Fibroblast of lung (primary cell): ENCODE measurements at places on chromosomes 12 and 14.
A peak's percentile ranks its signal among the peaks of the same experiment; 100 is the strongest.

DNA sequence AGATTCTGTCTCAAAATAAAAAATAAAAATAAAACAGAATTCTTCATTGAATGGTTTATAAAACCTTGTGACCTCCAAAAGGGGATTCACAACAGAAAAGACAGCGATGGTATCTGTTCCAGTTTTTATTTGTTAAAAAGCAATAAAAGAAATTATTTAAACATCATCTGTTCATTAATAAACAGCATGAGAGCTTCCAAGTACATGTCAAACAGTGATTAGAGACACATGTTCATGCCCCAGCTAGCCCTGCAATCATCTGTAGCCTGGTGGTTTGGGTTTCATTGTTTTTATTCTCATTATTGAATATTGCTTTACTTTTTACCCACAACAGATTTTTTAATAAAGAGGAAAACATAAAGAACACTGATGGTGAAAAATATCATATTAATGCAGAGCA, 173.3 kb downstream of the ANO2 start:
- H3K36me3 ChIP-seq: no peaks in the 10 kb centered on the region
- no peak for DNase-seq
- no peaks in the 10 kb centered on the region for H3K4me1 ChIP-seq
- H3K27me3 ChIP-seq: no peaks in the 10 kb centered on the region
- no peak overlapping the region for H3K4me3 ChIP-seq

DNA sequence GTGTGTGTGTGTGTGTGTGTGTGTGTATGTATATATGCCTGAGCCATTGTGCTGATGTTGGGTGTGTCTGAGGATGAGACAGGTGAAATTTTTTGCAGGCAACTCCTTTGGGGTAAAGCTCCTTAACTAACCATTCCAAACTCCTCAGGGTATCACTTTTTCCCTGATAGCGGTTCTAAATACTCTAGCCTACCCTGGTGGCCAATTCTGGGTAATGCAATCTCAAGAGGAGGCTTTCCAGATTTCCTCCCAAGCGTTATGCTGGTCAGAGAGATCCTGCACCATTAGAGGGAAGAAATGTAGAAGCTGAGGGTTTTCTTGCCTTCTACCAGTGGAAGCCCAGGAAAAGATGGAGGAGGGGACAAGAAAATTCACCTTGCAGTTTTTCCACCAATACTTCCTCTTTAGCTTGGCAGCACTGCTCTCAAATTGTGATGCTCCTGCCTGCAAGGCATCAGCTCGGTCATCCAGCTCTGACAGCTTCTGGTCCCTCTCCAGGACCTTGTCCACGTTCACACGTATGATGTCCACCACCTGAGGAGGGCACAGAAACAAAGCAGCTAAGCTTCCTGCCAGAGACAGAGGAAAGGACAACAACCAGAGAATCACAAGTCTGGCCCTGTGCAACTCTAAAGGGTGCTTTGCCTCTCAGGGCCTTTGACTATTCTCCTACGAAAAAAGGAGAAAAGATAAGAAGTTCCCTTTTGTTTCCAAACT, 4.9 kb downstream of the VAMP1 start:
- H3K27ac ChIP-seq: no peak overlapping the region
- H3K4me3 ChIP-seq: no peak overlapping the region
- peaks cover 11% of the 10 kb centered on the region for H3K4me1 ChIP-seq
- peaks cover 24% of the 10 kb centered on the region for H3K36me3 ChIP-seq
- peak; percentile 60 for DNase-seq
- H3K27me3 ChIP-seq: no peaks in the 10 kb centered on the region

DNA sequence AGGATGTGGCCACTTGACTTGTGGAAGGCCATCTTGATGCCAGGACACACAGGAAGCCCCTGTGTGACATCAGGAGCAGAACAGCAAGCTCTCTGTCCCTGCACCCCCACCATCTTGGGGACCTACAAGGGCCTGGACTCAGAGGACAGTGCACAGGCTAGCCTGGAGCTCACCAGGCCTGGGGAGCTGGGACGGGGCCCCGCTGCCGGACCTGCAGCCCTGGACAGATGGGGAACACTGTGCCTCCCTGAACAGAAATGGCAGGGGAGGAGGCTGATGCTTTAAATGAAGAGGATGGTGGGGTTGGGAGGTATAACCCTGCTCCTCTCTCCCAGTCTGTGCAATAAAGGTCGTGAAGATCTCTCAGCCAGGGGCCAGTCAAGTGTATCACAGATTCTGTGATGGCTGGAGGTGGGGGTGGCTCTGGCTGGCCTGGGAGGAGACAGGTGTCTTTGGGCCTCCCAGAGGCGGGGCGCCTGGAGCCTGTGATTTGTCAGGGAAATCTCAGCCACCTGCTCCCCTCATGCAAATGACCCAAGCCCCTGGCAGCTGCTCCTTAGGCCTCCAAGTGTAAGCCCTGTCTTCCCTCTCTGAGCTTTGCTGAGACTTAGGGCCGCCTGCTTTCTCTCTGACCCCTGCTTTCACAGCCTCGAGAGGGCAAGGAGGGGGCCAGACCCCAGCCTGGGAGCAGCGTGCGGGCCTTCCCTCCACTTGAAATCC, 1.1 kb upstream of the GNB3 start:
- no peak overlapping the region for H3K4me3 ChIP-seq
- no peaks in the 10 kb centered on the region for H3K4me1 ChIP-seq
- no peak for DNase-seq
- no peak overlapping the region for H3K27ac ChIP-seq
- H3K27me3 ChIP-seq: no peaks in the 10 kb centered on the region

DNA sequence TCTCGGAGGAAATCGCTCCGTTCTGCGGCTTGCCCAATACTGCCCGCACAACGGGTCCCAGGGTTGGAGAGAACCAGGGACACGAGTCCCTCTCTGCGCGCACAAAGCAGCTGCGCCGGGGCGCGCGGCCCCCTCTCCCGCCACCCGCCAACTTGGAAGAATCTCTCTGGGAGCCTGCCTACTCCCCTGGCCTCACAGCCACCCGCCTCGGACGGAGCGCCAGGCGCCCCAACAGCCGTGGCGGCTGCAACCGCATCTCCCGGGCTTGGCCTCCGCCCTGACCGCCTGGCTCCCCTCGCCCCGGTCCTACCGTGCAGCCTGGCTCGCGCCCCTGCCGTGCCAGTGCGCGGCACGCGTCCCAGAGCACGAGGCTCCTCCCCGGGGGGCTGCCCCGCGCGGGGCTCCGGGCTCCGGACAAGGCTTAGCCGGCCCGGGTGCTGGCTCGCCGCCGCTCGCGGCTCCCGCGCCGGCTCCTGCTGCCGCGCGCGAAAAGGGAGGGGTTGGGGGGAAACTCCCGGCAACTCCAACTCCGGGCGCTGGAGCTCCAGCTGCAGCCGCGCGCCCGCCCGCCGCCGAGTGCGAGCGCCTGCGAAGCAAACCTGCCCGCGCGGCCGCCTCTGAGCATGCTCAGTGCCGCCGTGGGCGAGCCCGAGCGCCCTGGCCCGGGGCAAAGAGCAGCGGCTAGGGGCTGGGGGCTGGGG, at the start of gene STXBP6:
Gene STXBP6 (minus strand): TSS at position 580 of the 701 bp plus-strand sequence. CDS start 75,329 bp downstream, outside the sequence.
- H3K4me1 ChIP-seq: no peaks in the 10 kb centered on the region
- no peaks in the 10 kb centered on the region for H3K27me3 ChIP-seq
- peak within 1 kb of the TSS; percentile 65 for H3K4me3 ChIP-seq
- peak within 1 kb of the TSS; percentile 38 for H3K27ac ChIP-seq
- H3K36me3 ChIP-seq: no peaks in the 10 kb centered on the region
- DNase-seq: peak; percentile 61

DNA sequence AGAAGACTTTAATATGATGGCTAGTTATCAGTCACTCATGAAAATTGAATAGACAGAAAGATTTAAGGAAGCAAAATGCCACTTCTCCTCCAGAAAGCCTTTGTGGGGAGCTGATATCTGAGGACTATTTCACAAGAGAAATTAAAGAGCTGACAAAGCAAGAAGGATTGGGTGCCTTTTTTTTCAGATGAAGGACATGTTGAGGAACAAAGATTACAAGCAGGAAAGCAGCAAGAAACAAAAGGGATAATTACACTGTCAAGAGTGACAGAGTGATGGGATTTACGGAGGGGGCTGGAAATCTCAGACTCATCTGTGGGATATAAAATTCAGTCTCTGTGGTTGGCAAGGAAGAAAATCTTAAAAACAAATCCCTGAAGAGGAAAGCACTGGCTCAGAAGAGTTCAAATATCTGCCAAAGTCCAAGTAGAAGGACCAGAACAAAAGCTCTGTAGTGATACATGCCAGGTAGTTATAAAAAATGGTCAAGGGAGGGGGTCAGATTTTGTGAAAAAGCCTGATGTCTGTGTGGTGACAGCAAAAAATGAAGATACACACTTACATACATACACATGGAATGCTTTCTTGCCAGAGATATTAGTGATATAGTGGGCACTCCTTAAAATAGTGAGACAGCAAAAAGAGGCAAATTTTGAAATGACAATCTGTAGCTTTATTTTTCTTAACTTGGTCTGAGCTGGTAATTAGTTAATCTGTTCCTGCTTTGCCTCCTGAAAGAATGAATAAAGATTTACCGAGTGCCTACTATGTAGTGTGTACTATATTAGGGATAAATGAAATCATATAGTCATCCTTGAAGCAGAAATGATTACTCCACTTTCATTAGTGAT, 62.9 kb downstream of the EPS8 start:
- no peak for DNase-seq
- peaks cover 7% of the 10 kb centered on the region for H3K4me1 ChIP-seq
- no peaks in the 10 kb centered on the region for H3K36me3 ChIP-seq
- H3K27me3 ChIP-seq: no peaks in the 10 kb centered on the region
- no peak overlapping the region for H3K27ac ChIP-seq
- no peak overlapping the region for H3K4me3 ChIP-seq

DNA sequence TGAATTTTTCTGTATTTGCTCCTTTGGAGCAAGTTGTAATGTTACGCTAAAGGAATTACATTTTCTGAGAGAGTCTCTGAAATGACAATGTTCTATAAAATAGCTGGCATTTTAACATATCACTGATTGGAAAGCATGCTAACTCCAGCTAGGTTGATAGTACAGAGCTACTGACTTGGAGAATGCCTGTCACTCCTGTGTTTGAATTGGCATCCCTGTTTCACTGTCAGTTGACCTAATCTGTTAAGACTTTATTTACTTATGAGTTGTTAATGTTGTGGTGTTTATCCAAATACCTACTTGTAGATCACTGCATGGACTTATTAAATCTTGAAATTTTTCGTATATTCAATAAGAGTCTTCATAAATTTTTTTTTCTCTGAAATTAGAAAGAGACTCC, 33.6 kb downstream of the HCFC2 start:
- DNase-seq: no peak
- no peaks in the 10 kb centered on the region for H3K27me3 ChIP-seq
- H3K36me3 ChIP-seq: peaks cover 8% of the 10 kb centered on the region
- no peaks in the 10 kb centered on the region for H3K4me1 ChIP-seq

- no peaks in the 10 kb centered on the region for H3K4me1 ChIP-seq
- H3K27ac ChIP-seq: no peak overlapping the region
- no peak overlapping the region for H3K4me3 ChIP-seq
- peaks cover 2% of the 10 kb centered on the region for H3K36me3 ChIP-seq
- H3K27me3 ChIP-seq: no peaks in the 10 kb centered on the region
Measured at GRCh38 chr12:32303174-32303549, 96.2 kb upstream of the FGD4 start.

- H3K36me3 ChIP-seq: no peaks in the 10 kb centered on the region
- no peak overlapping the region for H3K27ac ChIP-seq
- no peaks in the 10 kb centered on the region for H3K4me1 ChIP-seq
- no peak for DNase-seq
- no peaks in the 10 kb centered on the region for H3K27me3 ChIP-seq
Measured at GRCh38 chr12:129607301-129607700, 296.5 kb downstream of the TMEM132D start.

DNA sequence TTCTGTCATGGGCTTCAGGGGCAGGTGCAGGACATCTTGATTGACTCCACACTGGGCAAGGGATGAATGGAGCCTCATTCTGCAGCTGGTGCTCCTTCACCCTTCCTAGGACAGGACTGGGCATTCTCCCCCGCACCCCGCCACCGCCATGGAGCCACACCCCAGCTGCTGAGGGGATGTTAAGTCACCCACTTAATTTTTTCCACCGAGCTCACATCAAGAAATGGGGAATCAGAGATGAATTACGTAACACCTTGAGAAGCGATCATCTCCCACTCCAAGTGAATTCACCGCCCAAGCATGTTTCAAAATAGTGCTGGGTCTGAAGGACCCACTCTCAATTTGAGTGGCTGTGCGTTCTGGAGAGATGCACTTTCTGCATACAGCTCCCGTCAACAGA, 94.2 kb downstream of the EML1 start:
- no peak for DNase-seq
- H3K4me1 ChIP-seq: no peaks in the 10 kb centered on the region
- H3K27ac ChIP-seq: no peak overlapping the region
- H3K36me3 ChIP-seq: no peaks in the 10 kb centered on the region
- H3K27me3 ChIP-seq: no peaks in the 10 kb centered on the region

DNA sequence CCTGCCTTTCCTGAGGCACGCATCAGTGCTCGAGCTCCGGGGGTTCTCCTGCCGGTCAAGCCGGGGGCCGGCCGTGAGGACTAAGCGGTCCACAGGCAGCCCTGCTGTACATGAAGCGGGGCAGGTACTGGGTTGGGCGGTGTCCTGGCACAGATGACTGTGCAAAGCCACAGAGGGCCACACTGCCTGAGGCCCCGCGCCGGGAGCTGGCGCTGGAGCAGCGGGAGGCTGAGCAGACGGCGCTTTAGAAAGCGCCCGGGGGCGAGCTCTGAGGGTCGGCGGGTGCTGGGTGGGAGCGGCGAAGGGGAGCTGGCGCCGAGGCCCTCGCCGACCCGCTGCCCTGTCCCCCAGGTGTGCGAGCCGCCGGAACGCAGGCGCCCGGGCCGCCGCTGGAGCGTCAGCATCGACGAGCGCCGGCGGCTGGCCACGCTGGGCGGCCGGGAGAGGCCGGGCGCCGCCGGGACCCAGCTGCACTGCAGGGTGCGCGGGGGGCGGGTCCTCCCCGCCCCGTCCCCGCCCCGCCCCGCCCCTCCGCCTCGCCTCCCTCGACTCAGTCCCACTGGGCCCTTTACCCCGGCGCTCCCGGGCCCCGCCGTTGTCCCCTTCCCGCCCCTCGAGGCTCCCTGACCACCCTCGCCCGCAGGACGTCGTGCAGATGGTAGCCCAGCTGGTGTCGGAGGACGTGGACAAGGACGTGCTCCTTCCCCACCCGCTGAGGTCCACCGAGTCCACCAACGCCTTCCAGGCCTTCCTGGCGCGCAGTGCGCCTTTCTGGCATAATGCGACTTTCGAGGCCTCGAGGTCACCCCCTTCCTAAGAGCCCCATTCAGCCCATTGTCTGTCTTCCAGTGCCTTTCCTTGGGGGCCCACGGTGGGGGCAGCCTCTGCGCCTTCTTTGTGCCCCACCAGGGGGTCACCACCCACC, 8.3 kb upstream of the MTA1 start:
- no peak overlapping the region for H3K27ac ChIP-seq
- peak overlapping the region; percentile 42 for H3K4me3 ChIP-seq
- no peaks in the 10 kb centered on the region for H3K36me3 ChIP-seq

DNA sequence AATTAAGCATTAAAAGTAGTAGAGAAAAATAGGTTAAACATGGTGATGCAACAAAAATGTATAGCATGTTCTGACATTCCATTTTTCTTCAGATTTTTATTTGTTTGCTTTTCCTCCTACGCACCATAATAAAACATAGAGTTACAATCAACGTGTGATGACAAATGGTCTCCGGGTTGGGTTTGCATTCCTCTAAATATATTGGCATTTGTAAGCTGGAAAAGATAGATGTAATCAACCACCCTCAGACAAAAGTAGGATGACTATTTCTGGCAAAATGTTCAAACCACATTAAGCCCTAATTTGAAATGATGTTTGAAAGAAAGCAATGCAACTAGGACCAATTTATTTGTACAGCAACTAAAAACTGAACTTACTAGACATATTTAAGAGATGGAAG, 58.4 kb downstream of the SLC25A21 start:
- H3K27me3 ChIP-seq: no peaks in the 10 kb centered on the region
- H3K4me3 ChIP-seq: no peak overlapping the region
- no peak overlapping the region for H3K27ac ChIP-seq
- DNase-seq: peak; percentile 70
- no peaks in the 10 kb centered on the region for H3K36me3 ChIP-seq
